Stromal cell of bone marrow (primary cell): ENCODE measurements at places on chromosomes 16 and 17.
A peak's percentile ranks its signal among the peaks of the same experiment; 100 is the strongest.

DNA sequence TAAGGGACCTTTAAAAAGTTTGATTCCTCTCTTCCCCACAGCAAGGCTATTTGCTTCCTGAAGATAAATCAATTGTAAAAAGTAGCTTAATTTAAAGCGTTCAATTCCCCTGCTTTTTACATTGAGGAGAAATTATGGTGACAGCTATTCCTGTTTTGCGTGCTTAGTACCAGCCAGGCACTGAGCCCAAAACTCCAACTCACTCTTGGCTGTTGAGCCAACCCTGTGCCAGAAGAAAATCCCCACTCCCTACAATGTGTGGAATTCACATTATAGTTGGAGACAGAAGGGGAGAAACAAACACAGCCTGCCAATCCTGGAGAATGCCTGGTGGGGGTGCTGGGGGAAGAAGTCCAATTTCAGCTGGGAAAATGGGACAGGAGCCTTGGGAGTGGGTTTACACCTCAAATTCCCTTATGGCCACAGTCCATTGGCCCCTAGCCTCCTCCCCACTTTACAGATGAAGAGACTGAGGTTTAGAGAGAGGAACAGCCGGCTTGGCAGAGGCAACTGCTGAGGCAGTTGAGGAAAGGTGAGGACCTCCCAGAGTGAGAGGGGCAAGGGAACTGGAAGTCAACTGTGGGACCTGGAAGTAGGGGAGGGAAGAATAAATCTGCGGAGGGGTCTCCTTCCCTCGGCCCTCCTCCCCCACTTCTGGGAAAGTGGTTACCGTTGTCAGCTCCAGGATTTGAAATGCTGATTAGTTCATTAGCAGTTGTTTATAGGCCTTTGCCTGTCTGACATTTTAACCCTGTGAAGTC lies 26.1 kb downstream of the CDH1 start:
- peak; percentile 20 for DNase-seq

DNA sequence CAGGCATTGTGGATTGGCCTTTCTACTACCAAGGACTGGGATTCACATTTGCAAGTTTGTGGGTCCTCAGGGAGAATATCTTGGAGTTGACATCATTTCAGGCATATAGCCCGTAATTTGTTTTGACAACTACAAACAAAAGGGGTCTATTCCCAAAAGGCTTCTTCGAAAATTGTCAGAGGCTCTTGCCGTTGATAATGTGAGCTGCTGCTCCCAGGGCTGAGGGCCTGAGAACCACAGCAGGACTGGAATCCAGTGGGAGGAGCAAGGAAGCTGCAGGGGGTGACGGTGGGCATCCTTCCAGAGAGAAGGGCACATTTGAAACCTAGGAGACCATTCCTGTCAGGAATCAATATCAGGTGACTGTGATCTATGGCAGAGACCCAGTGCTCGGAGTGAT lies 761.6 kb upstream of the RBFOX1 start:
- DNase-seq = no peak

GRCh38 chr17:76078860-76079534 lies at the start of gene ZACN:
Gene ZACN (plus strand): TSS chr17:76079182. CDS start chr17:76079265, 83 bp downstream.
- no peak for DNase-seq

GRCh38 chr17:34252444-34253138 lies 2.5 kb upstream of the CCL2 start:
- peak; percentile 86 for DNase-seq

- no peak for DNase-seq
Observed at GRCh38 chr17:17595755-17596154, 4.2 kb upstream of the PEMT start.

DNA sequence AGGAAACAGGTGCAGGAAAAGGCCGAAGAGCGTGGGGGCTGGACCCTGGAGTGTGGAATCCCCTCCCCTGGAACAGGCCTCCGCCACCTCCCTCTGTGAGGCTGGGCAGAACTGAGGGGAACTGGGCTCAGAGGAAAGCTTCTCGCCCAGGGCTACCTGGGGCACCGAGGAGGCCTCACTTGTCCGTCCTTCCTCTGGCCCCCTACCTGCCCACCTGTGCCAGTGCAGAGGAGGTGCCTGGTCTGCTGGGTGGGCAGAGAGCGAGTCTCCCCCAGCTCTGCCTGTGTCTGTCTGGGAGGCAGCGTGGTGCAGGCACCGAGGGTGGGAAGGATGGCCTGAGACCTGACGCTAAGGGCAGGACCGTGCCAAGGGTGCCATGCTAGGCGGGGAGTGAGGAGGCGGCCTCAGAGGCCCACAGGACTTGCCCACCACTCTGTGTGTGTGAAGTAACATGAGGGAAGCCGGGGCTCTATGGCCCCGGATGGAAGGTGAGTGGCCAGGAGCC lies 42.2 kb downstream of the ZFPM1 start:
- no peak for DNase-seq

DNA sequence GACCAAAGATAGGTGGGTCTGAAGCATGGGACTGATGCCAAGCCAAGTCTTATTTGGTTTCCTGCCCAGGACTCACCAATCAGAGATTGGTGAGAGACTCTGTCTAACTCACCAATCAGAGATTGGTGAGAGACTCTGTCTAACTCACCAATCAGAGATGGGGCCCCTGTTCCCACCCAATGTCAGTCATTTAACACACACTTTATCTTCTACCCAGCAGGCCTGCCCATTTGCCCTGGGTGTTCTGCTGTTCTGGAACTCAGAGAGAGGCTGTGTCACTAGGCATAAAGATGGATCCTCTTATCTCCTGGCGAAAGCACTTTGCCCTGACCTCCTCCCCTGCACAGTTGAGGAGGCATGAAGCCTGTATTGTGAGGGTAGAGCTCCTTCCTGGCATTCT lies 5.4 kb upstream of the RHOT1 start:
- no peak for DNase-seq

- DNase-seq = no peak
Observed at GRCh38 chr16:73069581-73070262, 21.8 kb upstream of the ZFHX3 start.

- no peak for DNase-seq
Observed at GRCh38 chr16:9970796-9971195, 211.4 kb downstream of the GRIN2A start.

DNA sequence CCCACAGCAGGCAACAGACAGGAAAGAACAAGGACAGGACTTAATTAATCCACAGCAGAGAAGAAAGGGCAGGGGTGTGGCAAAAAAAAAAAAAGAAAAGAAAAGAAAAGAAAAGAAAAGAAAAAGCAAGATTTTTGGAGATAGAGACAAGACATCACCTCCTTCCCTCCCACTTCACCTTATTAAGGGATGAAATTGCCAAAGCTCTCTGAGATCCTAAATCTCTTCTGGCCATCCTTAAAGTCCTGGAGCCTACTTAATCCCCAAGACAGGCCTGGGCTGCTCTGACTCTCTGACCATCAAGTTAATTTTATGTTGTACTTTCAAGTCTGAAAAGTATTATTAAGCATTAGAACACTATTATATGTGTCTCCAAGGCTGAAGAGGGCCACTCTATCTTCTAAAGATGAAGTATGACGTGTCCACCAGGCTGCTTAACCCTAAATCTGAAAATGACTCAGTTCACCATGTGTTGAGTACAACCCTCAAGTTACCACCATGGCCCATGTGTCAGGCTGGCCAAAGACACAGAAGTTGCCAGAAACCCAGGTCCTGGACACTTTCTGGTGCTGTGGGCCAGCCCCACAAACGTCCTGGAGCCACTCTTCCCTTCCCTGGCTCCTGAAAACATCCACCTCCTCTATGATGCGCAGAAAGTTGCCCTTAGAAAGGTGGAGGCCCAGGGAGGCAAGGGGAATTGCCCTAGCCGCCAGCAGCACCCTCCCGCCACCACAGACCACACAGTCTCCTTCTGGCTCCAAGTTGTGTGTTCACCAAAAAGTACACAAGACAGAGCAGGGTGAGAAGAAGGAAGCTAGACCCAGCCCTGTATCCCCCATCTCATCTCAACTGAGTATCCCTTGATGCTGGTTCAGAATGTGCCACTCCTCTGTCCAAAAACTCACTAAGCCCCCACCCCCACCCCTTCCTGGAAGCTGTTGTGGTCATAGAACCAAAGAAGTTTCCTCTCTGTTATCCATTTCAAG lies 2.7 kb downstream of the SOCS1 start:
- no peak for DNase-seq

- DNase-seq = no peak
Observed at GRCh38 chr16:78956859-78957258, 643.7 kb downstream of the MAF start.

DNA sequence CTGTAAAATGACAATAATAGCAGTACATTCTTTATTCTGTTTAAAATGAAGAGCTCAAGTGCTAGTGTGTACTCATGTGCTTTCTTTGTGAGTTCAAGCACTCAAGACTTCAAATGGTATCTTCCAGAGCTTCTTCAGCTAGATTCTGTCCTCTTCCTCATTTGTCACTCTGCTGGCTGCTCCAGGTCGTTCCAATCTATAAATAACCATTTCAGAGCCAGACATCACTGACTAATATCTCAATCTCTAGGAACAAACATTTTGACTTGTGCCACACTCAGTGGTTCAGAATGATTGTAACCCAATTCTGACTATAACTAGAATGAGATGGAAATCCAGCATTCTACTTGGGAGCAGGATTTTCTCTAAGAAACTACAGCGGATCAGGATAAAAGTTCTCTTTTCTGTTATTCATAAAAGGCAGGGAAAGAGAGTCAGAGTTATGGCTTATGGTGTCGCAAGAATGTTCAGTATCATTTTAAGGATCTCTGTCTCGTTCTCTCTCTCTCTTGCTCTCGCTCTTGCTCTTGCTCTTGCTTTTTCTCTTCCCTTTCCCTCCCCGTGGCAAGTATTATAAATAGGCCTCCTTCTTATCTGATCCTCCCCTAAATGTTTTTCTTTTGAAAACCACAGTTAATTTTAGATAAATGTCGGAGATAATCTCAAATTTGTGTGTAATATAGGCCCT lies 116.3 kb upstream of the MAF start:
- no peak for DNase-seq

GRCh38 chr17:67708378-67708777 lies 9.4 kb upstream of the NOL11 start:
- no peak for DNase-seq

- DNase-seq = no peak
Observed at GRCh38 chr17:9120471-9120870, 99.2 kb downstream of the NTN1 start.

DNA sequence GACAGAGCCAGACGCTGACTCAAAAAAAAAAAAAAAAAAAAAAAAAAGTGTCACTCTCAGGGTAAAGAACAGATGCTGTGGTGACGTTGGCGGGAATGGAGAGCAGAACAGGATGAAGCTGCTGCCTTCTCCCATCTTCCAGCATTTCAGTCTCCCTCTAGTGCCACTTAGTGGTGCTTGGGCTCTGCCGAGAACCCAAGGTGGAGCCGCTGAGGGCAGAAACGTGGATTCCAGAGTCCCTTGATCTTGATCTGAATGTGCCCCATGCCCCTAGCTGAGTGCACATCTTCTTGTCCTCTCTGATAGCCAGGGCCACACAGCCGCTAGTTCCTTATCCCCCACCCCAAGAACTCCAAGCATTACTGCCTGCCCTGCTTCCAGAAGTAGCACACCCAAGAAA lies 43.2 kb upstream of the FA2H start:
- DNase-seq = no peak

DNA sequence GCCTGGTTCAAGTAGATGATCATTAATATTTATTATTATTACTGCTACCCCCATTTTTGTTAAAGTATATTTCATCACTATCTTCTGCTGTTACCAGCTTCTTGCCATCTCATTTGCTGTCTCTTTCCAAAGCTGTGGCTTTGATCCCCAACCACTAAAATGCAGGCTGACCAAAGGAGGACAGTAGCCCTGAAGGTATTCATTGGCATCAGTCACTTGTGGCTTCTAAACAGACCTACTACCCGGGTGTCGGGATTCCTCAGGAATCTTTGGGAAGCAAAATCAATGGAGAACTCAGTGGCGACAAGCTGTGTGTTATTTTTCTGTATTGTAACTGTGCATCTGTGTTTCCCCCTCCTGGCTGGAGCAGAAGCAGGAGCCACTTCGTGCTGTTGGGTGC lies 379.2 kb upstream of the ERCC4 start:
- no peak for DNase-seq

DNA sequence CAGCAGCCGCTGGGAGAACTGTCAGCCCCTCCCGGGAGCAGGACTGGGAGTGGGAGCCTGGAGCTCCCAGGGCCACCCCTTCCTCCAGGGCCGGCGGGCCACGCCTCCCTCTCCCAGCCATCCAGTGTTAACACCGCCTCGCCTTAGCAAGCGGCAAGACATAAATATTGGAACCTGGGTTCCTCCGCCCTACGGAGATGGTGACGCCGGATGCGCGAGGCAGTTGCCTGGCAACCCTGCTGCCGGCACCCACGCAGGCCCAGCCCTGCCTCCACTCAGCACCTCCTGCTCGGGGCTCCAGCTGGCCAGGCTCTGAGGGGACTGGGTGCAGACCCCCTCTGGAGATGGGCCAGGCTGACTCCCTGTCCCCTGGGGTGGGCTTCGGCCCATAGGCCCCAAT lies 27.4 kb upstream of the CACNA1H start:
- no peak for DNase-seq

- no peak for DNase-seq
Observed at GRCh38 chr17:21463204-21463661, 87.1 kb downstream of the KCNJ12 start.

GRCh38 chr16:89364606-89365005 lies 125.8 kb downstream of the ANKRD11 start:
- no peak for DNase-seq

DNA sequence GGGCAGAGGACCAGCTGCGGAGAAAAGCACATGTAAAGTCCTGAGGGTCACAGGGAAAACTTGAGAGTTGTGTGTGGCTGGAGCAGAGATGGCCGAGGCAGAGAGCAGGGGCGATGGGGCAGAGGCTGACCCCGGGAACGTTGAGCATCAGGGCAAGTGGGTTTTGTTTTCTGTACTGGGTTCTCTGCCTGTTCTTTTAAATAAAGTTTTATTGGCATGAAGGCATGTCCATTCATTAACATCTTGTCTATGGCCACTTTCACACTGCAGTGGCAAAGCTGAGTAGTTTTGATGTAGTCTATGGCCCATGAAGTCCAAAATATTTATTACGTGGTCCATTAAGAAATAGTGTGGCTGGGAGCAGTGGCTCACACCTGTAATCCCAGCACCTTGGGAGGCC lies 64.4 kb downstream of the ABCC1 start:
- DNase-seq = no peak

DNA sequence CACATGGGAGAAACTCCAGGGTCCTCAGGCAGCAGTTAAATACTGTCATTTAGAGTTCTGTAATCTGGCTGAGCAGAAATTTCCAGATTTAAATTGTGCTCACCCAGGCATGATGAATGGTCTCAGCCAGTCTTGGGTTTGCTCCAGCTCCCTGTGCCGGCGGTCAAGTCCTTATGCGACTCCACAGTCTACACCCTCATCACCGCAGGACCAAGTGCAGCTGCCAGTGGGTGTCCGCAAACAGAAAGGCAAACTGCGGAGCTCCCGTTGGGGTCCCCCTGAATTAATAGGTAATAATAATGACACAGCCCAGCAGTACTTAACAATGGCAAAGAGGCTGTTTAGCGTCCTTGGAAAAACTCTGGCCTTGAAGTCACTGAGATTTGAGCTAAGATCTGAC lies 3.9 kb upstream of the CACNG4 start:
- no peak for DNase-seq

DNA sequence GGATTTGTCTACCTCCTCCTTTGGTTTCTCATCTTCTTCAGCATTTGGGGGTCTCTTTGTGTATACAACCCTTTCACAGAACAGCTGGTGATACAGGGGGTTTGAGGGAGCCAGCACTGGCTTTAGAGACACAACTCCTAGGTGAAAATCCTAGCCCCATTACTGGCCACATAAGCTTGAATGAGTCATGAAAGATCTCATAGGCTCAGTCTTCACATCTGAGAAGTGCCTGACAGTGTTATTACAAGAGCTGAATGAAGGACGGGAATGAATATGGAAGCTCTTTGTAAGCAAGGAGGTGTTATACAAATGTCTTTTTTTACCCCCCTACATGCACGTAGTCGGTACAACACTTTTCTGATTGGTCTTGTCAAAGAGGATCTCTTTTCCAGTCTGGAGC lies 1.7 kb upstream of the B4GALNT2 start:
- no peak for DNase-seq
